Mucosa of gallbladder (tissue), 1 donor: ENCODE measurements at places on chromosomes 6 and 20. TPM values are rescaled to one million over a fixed set of nuclear protein-coding genes. Genes with fewer than 3 reads are reported as not detected.

DNA sequence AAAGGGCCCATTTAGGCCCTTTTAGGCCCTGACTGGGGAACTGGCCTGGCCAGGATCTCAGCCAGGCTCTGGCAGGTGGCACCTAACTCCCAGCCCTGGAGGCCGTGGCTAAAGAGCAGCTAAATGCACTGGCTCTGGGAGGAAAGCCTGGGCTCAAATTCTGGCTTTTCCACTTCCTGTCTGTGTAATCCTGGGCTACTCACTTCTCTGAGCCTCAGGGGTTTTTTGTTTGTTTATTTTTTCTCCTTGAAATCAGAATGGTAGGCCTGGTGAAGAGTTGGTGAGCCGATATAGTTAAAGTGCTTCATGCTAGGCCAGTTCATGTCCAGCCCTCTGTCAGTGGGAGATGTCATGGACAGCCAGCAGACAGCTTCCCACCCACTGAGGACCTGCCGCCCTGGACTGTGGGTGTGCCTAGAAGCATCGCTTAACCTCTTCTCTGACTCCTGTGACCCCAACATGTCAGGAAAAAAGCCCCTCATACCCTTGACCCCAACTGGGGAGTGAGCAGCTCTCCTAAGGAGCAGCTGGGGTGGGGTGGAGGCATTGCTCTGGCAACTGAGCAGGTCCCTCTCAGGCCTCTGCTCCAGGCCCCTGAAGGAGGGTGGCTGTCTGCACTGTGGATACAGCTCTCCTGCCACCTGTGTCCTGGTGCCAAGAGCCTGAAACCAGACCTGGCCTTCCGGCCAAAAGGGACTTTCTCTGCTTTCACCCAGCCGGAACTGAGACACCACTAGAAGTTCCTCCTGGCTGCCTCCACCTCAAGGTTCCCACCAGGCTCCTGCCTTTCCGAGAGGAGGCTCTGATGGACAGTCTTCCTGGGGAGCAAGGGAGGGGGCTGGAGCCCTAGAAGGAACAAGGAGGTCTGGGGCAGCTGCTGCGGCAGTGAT is 57.2 kb upstream of the MYL9 start:
- no peak for DNase-seq

DNA sequence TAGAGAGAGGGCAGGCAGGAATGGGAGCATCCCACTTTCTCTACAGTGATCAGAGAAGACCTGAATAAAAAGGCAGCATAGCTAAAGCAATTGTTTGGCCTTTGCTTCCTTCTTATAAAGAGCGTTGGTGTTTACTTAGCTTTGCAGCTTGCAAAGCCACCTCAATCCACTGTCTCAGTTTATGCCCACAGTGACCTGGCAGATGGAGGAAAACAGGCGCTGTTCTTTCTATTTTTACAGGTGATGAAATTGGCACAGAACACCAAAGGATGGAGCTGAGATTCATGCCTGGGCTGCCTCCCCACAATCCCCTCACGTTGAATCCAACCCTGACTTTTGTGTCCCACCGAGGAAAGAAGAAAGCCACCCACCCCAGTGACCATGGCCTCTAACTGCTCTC is 130.5 kb downstream of the TTLL2 start:
- DNase-seq: no peak

Gene PTCHD4
- total RNA-seq: not detected

GRCh38 chr20:58131151-58131550 is 97.3 kb downstream of the ANKRD60 start:
- no peak for DNase-seq

GRCh38 chr20:32599783-32600340 is 14.7 kb upstream of the NOL4L start:
- no peak for DNase-seq

DNA sequence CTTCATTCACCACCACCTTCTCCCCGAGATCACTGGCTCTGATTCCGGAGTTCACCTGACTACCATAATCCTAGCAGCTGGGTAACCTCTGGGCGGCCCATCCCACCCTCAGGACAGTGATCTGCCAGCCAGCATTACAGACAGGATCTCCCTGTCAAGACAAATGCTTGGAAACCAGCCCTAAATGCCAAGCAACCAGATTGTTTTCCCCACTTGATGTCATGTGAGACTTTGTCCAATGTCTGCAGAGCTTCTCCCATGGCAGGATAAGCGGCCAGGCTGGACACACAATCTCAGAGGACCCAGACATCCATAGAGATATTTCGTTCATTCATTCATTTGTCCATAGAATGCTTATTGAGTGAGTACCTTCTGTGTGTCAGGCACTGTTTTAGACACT is 32.5 kb downstream of the PDYN start:
- DNase-seq: no peak

Gene DEFB128
- total RNA-seq: not detected

GRCh38 chr20:39036011-39036410 is 73.9 kb downstream of the DHX35 start:
- DNase-seq: no peak

DNA sequence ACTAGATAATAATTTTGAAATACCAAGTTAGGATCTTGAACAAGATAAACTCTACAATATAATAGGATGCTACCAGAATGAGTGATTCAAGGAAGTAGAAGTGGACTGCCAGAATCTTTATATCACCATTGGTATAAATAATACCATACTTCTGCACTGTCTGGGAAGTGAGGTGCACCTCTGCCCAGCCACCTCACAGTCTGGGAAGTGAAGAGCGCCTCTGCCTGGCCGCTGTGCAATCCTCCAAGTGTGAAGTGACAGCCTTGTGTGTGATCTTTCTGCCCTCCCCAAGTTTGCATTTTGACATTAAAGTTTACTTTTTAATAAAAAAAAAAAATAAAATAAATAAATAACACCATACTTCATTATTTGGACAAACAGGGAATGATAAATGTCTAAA is 18.8 kb downstream of the LATS1 start:
- no peak for DNase-seq

GRCh38 chr6:16712931-16713484 is 48.3 kb downstream of the ATXN1 start:
- DNase-seq: peak; percentile 37

Gene WFDC12
- total RNA-seq: not detected

DNA sequence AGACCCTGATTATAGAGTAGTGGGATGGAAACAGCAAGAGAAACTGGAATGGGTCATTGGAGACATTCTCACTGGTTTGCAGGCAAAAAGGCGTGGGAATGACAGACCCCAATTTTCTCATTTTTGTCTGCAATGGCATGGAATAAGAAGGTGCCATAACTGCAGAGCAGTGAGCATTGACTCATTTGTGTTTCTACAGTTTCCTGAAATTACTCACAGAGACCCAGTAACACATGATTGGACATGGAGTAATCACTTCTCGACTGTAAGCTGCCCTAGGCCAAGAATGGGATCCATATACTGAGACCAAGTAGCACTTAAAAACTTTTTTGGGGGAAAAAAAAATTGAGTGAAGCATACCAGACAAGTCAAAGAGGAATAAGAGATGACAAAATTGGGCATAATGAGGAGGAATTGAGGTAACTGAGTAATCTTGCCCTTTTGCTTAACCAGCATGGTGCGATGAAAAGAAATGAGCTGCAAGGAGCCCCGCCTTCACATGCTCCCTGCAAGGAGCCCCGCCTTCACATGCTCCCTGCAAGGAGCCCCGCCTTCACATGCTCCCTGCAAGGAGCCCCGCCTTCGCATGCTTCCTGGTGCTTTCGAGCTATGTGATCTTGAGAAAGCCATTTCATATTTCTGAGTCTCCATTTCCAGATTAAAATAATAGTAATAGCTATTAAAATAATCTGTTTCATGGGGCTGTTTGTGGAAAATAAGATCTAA is 44.1 kb downstream of the NHSL1 start:
- peak; percentile 66 for DNase-seq

Gene SLC17A9
- 19.8 TPM for total RNA-seq

Gene LINC00237
- total RNA-seq: not detected

DNA sequence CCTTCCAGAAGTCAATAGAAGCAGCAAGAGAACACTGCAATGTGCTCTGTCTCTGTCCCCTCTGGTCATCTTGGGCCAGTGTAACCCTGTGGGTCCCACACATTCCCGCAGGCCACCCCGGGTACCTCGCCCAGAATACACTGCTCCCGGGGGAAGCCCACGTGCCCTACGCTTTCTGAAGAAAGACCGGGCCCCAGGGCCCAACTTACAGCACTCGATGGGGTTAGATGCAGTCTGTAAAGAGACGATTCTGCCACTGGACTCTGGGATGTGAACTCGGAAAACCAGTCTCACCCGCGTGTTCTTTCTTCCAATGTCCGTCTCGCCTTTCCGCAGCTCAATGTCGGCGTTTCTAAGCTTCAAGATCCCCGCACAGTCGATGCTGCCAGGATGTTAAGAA is 68.7 kb downstream of the NFATC2 start:
- DNase-seq: no peak

Gene SAPCD1
- 2.7 TPM for total RNA-seq

Gene BMP7
- total RNA-seq: 1.2 TPM

GRCh38 chr6:80156221-80156620 is 49.8 kb downstream of the BCKDHB start:
- no peak for DNase-seq

DNA sequence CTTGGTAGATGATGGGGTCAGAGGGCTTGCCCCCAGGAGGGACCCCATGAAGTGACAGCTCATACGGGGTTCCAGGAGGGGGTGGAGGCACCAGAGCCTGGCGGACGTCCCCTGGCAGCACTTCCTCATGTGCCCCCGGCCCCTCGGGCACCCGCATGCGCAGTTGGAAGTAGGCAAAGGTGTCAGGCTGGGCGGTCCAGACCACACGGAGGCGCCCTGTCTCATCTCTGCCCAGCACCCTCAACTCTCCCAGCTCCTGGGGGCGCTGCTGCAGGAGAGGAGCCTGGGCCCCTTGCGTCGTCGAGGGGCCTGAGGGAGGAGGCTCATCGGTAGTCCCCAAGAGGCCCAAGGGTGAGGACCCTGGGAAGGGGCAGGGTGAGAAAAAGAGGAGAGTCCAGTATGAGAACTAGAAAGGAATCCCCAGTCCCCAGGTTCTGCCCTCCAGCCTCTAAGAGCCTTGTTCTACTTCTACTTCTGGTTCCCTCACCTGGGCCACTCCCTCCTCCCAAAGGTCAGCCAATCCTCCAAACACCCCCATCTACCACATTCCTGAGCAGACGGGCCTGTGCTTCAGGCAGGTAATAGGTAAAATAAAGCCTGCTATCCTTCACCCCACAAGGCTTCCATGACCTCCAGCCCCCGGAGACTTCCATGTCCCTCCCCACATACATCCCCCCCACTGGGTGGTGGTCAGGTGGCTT is 23.2 kb downstream of the TNXB start:
- DNase-seq: no peak

Gene ID4
- 7.0 TPM for total RNA-seq
